ENCODE measurements at places on chromosomes 12 and 14. TPM values are rescaled to one million over a fixed set of nuclear protein-coding genes. Genes with fewer than 3 reads are reported as not detected.

- DNase-seq, result no peak
Measured at GRCh38 chr12:50633955-50634354, 129.2 kb downstream of the DIP2B start.

DNA sequence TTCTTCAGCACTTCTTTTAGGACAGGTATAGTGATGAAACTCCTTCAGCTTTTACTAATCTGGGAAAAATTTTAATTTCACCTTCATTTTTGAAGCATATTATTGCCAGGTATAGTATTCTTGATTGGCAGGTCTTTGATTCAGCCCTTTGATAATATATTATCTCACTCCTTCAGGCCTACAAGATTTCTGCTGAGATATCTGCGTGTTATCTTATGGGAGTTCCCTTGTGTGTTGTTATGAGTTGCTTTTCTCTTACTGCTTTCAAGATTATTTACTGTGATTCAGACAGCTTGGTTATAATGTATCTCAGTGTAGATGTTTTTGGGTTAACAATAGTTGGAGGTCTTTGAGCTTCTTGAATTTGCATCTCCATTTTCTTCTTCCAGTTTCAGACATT is 87.4 kb downstream of the ATF7IP start:
- DNase-seq, result no peak

- DNase-seq, result no peak
Measured at GRCh38 chr14:50533241-50533705, 904 bp upstream of the MAP4K5 start.

- DNase-seq, result no peak
Measured at GRCh38 chr14:31505411-31505810, 17.6 kb upstream of the GPR33 start.

DNA sequence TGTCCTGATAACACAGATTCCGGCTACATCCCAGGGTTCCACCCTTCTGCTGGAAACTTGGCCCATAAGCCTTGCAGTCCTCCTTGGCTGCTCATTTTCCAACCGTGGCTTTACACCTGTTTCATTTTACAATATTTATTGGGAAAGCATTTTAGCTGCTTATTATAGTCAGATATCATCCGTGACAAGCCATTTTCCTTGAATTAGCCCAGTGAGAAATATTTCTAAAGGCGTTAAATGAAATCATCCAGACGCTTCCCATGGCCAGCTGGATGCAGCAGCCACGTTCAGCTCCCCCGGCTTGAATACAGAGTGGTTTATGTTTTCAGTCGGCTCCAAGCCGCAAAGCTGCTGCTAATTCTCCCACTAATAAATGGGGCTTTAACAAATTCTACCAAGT is 245.0 kb upstream of the PELI2 start:
- no peak for DNase-seq

- DNase-seq, result no peak
Measured at GRCh38 chr14:99790978-99791376, 2.2 kb upstream of the EML1 start.

DNA sequence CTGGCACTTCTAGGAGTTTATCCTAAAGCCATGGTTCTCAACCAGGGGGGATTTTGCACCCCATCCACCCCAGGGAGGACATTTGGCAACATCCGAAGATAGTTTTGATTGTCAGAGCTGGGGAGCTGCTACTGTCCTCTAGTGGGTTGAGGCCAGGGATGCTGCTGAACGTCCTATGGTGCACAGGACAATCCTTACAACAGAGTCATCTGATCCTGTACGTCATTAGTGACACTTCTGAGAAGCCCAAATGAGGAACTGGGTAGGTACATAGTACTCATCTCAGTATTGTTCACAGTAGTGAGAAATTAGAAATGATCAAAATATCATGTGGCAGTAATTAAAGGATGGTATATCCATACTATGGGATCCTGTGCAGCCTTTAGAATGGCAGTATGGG is 185.1 kb downstream of the CHST11 start:
- DNase-seq, result no peak

GRCh38 chr12:16606201-16606849 is 363 bp upstream of the LMO3 start:
- peak; percentile 69 for DNase-seq

The DPF3 gene
- total RNA-seq, result 27.3 TPM

- DNase-seq, result no peak
Measured at GRCh38 chr12:77979597-77980250, 149.0 kb downstream of the NAV3 start.

DNA sequence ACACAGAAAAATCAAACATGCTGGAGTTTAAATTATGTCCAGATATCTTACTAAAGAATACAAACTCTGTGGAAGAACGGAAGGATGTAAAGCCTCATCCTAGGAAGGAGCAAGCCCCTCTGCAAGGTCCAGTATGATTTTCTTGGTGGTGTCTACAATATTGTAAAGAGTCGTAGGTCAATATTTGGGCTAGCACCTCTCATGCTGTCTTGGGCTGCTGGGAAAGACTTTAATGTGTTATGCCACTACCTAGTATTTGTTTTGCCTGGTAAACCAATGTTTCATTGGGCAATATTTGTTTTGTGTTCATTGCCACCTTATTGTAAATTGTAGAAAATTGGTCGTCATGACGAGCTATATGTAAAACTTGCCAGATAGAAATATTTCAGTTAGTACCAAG is 26.6 kb downstream of the RESF1 start:
- no peak for DNase-seq

The GALNT6 gene
- 1.7 TPM for total RNA-seq

DNA sequence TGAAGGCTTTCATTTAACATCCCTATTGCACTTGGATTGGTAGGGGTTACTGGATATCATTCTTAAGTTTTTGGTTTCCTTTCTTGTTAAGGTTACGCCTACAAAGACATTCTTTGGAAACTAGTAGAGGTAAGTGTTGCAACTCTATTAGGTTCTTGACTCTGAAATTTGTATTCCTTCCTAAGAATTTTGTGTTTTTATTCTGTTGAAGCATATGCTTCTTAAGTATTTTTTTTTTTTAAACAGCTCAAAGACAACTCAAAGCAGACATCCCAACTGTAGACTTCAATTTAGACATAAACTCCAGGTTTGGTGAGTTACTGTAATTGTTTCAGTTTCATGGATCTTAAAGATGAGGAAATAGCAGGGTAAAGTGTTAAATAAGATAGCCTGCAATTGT is 1.1 kb upstream of the RBMS2 start:
- no peak for DNase-seq

The RAPGEF3 gene
- 37.3 TPM for total RNA-seq

DNA sequence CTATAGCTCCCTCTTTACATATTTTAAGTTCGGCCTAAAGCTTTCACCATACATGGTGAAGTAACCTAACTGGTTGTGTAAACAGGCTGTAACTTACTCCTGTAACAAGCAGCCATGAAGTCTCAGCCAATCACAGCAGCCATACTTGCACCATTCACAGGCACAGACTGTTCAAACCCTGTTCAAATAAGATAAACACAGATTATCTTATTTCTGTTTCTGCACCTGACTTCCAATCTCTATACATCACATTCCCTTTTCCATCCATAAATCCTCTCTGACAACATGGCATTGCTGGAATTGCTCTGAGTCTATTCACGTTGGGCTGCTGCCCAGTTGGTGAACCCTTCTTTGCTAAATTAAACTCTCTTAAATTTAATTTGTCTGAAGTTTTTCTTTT is 34.5 kb upstream of the ARID2 start:
- no peak for DNase-seq

- DNase-seq, result no peak
Measured at GRCh38 chr14:30223966-30224365, 296.3 kb upstream of the PRKD1 start.

The RNASE4 gene
- 11.9 TPM for total RNA-seq

DNA sequence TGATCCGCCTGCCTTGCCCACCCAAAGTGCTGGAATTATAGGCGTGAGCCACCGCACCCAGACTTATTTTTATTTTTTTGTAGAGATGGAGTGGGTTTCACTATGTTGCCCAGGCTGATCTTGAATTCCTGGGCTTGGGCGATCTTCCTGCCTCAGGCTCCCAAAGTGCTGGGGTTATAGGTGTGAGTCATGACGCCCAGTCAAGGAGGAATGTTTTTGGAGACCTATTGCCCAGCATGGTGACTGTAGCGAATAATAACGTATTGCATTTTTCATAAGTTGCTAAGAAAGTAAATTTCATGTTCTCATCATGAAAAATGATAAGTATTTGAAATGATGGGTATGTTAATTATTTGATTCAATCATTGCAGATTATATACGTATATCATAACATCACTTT is 46.5 kb downstream of the TEAD4 start:
- no peak for DNase-seq

The C12orf56 gene
- total RNA-seq, result not detected

- peak; percentile 63 for DNase-seq
Measured at GRCh38 chr12:89919241-89919906, 210.7 kb upstream of the ATP2B1 start.

The ACOT4 gene
- total RNA-seq, result 0.97 TPM

GRCh38 chr12:42326541-42327226 is 717 bp downstream of the PPHLN1 start:
- no peak for DNase-seq

The AICDA gene
- total RNA-seq, result 0.08 TPM

DNA sequence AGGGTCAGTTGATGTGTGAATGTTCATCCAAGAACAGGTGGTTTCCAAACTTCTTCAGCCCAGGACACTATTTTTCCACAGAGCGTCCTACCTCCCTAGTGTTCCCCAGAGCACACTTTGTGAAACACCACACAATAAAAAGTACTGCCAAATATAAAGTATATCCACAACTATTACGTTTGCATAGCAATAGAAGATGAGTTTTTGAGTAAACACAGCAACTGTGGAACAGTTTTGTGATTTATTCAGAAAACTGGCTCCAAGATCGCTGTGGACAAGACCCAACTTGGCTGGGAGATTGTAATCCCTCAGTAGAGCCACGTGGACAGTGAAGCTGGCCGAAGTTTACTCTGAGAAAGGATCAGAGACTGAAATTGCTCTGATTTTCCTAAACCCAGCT is 14.5 kb upstream of the MAP1LC3B2 start:
- DNase-seq, result no peak

- DNase-seq, result no peak
Measured at GRCh38 chr12:27657296-27657695, 39.0 kb upstream of the REP15 start.

The HOXC6 gene
- 0.41 TPM for total RNA-seq

GRCh38 chr12:20119596-20120402 is 248.5 kb upstream of the PDE3A start:
- no peak for DNase-seq

The HVCN1 gene
- total RNA-seq, result 11.8 TPM

GRCh38 chr14:50717811-50718210 is 49.7 kb upstream of the SAV1 start:
- no peak for DNase-seq

The SIX6 gene
- not detected for total RNA-seq

- no peak for DNase-seq
Measured at GRCh38 chr14:68088451-68088854, 268.9 kb downstream of the RAD51B start.

The SLC5A8 gene
- total RNA-seq, result not detected

- no peak for DNase-seq
Measured at GRCh38 chr12:122939125-122939524, 27.1 kb downstream of the ABCB9 start.

- no peak for DNase-seq
Measured at GRCh38 chr14:24443053-24443665, 583 bp upstream of the SDR39U1 start.

The FITM1 gene
- total RNA-seq, result 129 TPM
